ENCODE measurements at places on chromosomes 2 and 18. TPM values are rescaled to one million over a fixed set of nuclear protein-coding genes. Genes with fewer than 3 reads are reported as not detected.

UXS1 gene
- polyA plus RNA-seq: 8.8 TPM

DNA sequence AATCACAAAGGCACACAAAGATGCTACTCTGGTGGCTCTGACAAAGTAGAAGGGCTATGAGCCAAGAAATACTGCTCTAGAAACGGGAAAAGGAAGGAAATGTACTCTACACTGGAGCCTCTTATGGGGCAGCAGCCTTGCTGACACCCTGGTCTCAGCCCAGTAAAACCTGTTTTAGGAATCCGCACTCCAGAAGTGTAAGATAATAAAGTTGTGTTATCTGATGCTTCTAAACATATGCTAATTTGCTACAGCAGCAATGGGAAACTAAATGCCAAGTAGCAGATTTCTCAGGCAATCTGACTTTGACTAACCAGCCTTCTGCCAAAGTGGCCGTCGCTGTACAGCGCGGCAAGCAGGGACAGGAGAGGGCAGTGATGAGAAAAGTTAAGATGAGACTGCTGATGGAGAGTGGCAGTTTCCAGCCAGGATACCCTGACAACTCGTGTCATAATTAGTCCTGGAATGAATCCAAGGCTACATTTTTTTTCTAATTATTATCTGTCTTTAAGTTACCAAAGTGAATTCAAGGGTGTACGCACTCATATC lies 99.0 kb downstream of the NETO1 start:
- H3K4me1 ChIP-seq: no peaks in the 10 kb centered on the region
- no peak for DNase-seq
- H3K4me3 ChIP-seq: no peak overlapping the region
- H3K27me3 ChIP-seq: no peaks in the 10 kb centered on the region
- no peaks in the 10 kb centered on the region for H3K36me3 ChIP-seq
- no peak overlapping the region for H3K27ac ChIP-seq

DNA sequence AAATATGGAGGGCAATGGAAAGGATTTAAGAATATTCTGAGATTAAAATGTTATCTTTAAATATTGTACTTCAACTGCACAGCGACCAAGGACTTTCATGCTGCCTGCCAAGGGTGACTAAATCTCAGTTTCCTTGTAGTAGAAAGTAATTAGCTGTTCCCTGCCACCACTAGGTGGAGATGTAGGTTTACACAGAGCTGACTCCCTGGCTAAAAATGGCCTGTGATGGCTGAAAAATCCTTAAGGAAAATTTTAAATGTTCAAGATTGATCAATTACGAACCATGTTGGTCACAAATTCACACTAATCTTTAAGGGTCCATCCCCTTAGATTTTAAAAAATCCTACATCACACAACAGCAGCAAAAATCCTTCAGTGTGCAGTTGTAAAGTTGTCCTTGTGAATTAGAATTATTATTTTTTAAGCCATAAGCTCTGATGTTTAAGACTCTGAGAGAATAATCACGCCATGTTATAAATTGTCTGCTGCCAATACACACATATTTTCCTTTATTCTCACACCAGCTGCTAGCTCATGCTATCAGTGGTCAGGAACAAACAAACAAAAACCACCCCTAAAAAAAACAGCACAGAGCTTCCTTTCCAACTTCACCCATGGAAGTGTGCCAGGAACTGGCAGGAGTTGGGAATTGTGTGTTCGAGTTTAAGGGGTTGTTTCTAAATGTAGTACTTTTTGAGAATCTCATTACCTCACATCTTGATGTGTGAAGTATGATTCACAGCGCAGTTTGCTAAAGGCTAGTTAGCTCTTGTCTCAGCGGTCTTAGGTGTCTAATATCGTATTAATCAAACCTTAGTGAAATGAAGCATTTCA lies 399.8 kb downstream of the TMEM182 start:
- H3K4me3 ChIP-seq: no peak overlapping the region
- H3K27me3 ChIP-seq: no peaks in the 10 kb centered on the region
- DNase-seq: no peak
- H3K36me3 ChIP-seq: no peaks in the 10 kb centered on the region
- no peaks in the 10 kb centered on the region for H3K4me1 ChIP-seq
- no peak overlapping the region for H3K27ac ChIP-seq

ICA1L gene
- 0.15 TPM for polyA plus RNA-seq

TMEM17 gene
- 0.73 TPM for polyA plus RNA-seq

DNA sequence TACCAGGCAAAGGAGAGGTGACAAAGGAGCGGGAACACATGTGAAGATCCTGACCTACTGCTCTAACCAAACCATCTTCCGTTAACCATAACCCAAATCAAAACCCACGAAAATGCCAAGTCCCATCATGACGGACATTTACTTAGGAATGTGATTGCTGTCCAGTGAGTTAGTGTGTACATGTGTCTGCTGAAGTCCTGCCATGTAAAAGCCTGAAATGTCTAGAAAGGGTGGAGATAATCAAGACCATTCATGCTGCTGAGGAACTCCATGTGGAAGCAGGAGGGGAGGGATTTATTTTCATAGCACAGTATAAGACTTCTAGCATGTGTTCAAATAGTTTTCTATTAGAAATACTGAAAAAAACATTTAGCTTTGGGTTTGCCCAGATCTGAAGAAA lies 137.0 kb upstream of the BOD1L2 start:
- H3K36me3 ChIP-seq: no peaks in the 10 kb centered on the region
- H3K27me3 ChIP-seq: no peaks in the 10 kb centered on the region
- no peak for DNase-seq
- H3K4me3 ChIP-seq: no peak overlapping the region
- no peaks in the 10 kb centered on the region for H3K4me1 ChIP-seq

DNA sequence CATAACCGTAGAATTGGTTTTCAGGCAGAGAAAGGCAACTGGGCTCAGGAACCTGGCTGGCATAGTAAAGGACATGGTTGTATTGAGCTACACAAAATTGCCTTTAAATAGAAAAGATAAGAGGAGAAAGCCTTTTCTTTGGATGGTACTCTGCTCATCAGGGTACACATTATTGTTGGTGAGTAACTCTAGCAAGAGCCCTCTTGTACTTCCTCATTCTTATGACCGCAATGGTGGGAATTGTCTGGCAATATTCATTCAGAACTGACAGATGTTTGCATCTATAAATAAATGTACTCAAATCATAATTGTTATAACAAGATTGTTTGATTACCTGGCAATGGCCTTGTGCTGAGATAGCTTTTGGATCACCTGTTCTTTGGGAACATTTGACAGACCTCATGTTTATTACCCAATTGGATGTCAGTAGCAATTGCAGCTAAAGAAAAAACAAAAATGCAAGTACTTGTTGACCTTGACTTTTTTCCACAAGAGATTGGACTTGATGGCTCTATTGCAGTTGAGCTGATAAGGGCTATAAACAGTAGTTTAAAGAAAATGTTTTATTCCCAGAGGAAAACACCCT lies 43.9 kb downstream of the MEIS1 start:
- H3K36me3 ChIP-seq: no peaks in the 10 kb centered on the region
- no peak for DNase-seq
- H3K27ac ChIP-seq: no peak overlapping the region

- H3K4me3 ChIP-seq: no peak overlapping the region
- no peak overlapping the region for H3K27ac ChIP-seq
- H3K4me1 ChIP-seq: no peaks in the 10 kb centered on the region
Measured at GRCh38 chr2:215773728-215774127, 239.6 kb downstream of the MREG start.

- peaks cover 8% of the 10 kb centered on the region for H3K4me1 ChIP-seq
- H3K4me3 ChIP-seq: no peak overlapping the region
- no peak overlapping the region for H3K27ac ChIP-seq
- no peaks in the 10 kb centered on the region for H3K36me3 ChIP-seq
Measured at GRCh38 chr2:219484343-219485200, 14.1 kb upstream of the GMPPA start.

LIMS4 gene
- polyA plus RNA-seq: not detected

DNA sequence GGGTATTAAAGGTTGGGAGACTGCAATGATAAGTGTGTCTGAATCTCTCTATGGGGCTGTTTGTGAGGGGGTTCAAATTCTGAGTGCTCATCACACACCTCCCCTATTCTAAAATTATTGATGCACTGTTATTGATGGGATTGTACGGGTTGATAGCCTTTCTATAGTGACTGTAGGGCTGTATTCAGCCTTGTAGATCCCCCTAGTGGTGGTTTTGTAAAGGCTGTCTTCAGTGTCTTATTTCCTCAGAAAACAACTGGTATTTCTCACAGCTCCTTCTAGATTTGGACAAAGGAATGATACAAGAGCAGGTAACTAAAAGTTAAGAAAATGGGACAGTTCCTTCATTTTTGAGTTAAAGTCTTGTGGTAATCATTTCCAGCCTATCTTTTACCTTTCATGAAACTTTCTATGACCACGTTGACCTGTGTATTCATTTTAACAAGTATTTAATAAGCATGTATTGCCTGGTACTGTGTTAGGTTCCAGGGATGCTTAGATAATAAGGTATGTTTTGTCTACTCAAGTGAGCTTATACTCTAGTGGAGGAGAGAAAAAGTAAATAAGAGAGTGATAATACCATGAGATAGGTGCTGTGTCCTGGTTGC lies 21.2 kb downstream of the SMAD4 start:
- no peaks in the 10 kb centered on the region for H3K4me1 ChIP-seq
- no peaks in the 10 kb centered on the region for H3K36me3 ChIP-seq
- H3K4me3 ChIP-seq: no peak overlapping the region
- no peak overlapping the region for H3K27ac ChIP-seq
- no peaks in the 10 kb centered on the region for H3K27me3 ChIP-seq

DNA sequence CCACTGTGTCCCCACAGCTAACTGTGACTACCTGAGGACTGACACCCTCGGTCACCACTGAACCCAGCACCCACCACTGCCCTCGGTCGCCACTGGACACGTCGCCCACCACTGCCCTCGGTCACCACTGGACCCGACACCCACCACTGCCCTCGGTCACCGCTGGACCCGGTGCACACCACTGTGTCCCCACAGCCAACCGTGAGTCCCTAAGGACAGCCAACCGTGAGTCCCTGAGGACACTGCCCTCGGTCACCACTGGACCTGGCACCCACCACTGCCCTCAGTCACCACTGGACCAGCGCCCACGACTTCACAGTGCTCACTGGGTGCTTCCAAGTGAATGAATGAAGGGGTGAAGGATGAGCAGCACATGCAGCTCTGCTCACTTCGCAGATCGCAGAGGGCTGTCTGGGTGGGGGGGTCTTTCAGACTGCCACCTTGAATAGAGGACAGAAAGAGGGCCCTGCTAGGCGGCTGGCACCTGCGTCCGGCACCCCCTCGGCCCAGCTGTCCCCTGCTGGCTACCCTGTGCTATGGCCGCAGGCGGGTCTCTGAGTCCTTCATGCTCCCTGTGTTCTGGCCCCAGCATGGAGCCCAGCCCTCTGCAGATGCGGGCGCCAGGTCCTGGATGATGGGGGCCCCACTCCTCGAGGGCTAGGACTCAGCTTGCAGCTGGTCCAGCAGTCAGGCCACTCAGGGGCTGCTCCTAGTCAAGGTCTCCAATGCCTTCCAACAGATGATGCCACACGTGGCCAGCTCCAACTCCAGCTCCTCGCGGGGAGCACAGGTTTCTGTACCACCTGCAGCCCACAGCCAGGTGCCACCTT lies 51.4 kb upstream of the GPC1 start:
- no peaks in the 10 kb centered on the region for H3K36me3 ChIP-seq
- H3K4me1 ChIP-seq: no peaks in the 10 kb centered on the region
- no peak overlapping the region for H3K4me3 ChIP-seq
- no peak for DNase-seq
- no peaks in the 10 kb centered on the region for H3K27me3 ChIP-seq
- H3K27ac ChIP-seq: no peak overlapping the region

GRCh38 chr2:9941996-9942390 lies 9.5 kb upstream of the GRHL1 start:
- H3K36me3 ChIP-seq: no peaks in the 10 kb centered on the region
- H3K27ac ChIP-seq: no peak overlapping the region
- DNase-seq: no peak
- H3K4me1 ChIP-seq: no peaks in the 10 kb centered on the region
- no peaks in the 10 kb centered on the region for H3K27me3 ChIP-seq

DNA sequence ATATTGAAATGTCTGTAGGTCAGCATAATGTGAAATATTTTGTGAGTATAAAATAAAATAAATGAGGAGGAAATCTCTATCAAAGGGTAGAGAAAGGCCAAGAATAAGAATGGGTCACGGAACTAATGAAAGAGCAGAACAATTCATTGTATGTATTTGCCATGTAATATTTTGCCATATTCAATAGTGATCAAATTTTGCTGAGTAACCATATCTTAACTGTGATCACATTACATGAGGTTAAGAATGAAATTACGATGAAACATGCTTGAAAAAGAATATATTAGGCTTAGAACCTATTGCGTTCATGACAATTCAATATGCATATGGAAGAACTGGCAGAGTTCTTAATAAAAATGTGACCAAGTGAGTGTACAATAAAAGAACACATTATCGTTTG lies 437.2 kb upstream of the NRXN1 start:
- H3K27ac ChIP-seq: no peak overlapping the region
- no peak for DNase-seq
- H3K36me3 ChIP-seq: no peaks in the 10 kb centered on the region

MAP2 gene
- 1.6 TPM for polyA plus RNA-seq

- no peaks in the 10 kb centered on the region for H3K27me3 ChIP-seq
- DNase-seq: no peak
- no peak overlapping the region for H3K4me3 ChIP-seq
- H3K36me3 ChIP-seq: no peaks in the 10 kb centered on the region
Measured at GRCh38 chr2:130767408-130767775, 12.1 kb downstream of the AMER3 start.

GRCh38 chr2:174009488-174010223 lies 44.5 kb upstream of the SP3 start:
- DNase-seq: no peak
- peaks cover 3% of the 10 kb centered on the region for H3K4me1 ChIP-seq

MBD1 gene
- 22.1 TPM for polyA plus RNA-seq

DNA sequence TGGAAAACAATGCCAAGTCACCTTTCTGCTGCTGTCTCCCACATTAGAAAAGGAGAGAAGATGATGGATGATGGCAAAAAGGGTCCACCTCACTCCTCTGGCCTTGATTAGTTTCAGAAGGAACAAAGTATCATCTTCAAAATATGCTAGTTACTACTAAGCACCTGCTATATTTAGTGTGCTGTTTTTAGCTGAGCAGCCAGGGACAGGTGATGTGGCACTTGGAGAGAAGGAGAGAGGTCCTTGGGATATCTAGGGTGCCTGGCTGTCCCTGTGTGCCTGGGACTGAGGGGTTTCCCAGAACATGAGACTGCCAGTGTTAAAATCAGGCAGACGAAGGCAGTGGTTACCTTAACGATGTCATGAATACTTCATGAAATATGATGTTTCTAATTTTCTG lies 235.5 kb upstream of the NT5C1B start:
- H3K4me3 ChIP-seq: no peak overlapping the region
- H3K27me3 ChIP-seq: no peaks in the 10 kb centered on the region
- H3K4me1 ChIP-seq: peaks cover 9% of the 10 kb centered on the region
- H3K27ac ChIP-seq: peak overlapping the region; percentile 46
- H3K36me3 ChIP-seq: no peaks in the 10 kb centered on the region

KDSR gene
- 37.2 TPM for polyA plus RNA-seq

- H3K36me3 ChIP-seq: no peaks in the 10 kb centered on the region
- no peak for DNase-seq
- H3K27ac ChIP-seq: no peak overlapping the region
- no peaks in the 10 kb centered on the region for H3K27me3 ChIP-seq
- no peak overlapping the region for H3K4me3 ChIP-seq
Measured at GRCh38 chr2:102486941-102487702, 14.1 kb downstream of the SLC9A4 start.

CGREF1 gene
- 13.0 TPM for polyA plus RNA-seq
